ENCODE measurements at places on chromosomes 1 and 21. TPM values are rescaled to one million over a fixed set of nuclear protein-coding genes. Genes with fewer than 3 reads are reported as not detected.

LCE1C gene
- total RNA-seq = not detected

ZNF687 gene
- 28.7 TPM for total RNA-seq

MYCL gene
- total RNA-seq = 6.2 TPM

CFHR5 gene
- not detected for total RNA-seq

LCE3E gene
- total RNA-seq = not detected

RGS5 gene
- 6.6 TPM for total RNA-seq

- no peaks in the 10 kb centered on the region for H3K27me3 ChIP-seq
- no peaks in the 10 kb centered on the region for H3K4me1 ChIP-seq
- no peaks in the 10 kb centered on the region for H3K36me3 ChIP-seq
- no peak overlapping the region for H3K27ac ChIP-seq
Observed at GRCh38 chr21:18023157-18023556, 204.0 kb upstream of the C21orf91 start.

DNA sequence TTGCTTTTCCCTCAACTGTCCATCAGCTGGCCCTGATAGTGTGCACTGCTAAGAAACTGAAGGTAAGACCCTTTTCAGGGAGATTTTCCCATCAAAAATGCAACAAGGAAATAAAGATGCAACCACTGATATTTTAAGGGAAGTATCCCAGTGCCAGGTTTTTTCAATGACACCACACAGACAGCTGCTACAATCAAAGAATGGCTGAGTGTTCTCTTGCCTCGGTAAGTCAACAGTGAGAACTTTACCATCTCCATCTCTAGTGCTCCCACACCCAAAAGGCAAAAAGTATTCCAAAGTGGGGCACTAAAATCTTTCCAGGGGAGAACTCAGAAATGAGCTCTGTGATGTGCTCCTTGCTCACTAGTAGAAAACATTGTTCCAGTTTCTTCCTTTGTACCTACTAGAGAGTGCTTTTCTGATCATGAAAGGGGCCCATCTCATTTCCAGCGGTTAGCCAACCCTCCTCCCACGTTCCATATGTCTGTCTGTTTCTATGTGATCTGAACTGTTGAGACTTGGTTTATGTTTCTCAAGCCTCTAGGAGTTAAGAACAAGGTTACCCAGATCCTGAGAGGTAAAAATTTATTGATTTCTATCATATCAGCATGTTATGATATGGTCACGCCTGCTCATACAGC lies 67.6 kb upstream of the NEK2 start:
- H3K27me3 ChIP-seq = no peaks in the 10 kb centered on the region
- no peak for DNase-seq
- no peak overlapping the region for H3K27ac ChIP-seq
- H3K4me3 ChIP-seq = no peak overlapping the region

DNA sequence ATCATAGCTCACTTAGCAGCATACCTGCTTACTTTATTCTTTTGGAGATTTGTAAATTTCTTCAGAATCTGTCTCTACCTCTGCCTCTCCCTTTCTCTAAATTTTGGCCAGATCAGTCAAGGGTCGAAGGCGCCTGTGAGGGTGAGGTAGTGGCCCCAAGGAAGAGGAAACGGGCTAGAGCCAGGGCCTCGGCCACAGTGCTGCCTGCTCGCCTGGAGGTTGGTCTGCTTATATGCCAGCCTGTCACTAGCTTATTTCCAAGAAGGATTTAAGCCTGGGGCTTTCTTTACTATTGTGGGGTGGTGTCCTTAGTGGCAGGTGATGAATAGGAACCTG lies 19.6 kb downstream of the PEX14 start:
- H3K36me3 ChIP-seq = no peaks in the 10 kb centered on the region
- DNase-seq = no peak
- no peaks in the 10 kb centered on the region for H3K27me3 ChIP-seq
- no peak overlapping the region for H3K27ac ChIP-seq
- no peaks in the 10 kb centered on the region for H3K4me1 ChIP-seq

DNA sequence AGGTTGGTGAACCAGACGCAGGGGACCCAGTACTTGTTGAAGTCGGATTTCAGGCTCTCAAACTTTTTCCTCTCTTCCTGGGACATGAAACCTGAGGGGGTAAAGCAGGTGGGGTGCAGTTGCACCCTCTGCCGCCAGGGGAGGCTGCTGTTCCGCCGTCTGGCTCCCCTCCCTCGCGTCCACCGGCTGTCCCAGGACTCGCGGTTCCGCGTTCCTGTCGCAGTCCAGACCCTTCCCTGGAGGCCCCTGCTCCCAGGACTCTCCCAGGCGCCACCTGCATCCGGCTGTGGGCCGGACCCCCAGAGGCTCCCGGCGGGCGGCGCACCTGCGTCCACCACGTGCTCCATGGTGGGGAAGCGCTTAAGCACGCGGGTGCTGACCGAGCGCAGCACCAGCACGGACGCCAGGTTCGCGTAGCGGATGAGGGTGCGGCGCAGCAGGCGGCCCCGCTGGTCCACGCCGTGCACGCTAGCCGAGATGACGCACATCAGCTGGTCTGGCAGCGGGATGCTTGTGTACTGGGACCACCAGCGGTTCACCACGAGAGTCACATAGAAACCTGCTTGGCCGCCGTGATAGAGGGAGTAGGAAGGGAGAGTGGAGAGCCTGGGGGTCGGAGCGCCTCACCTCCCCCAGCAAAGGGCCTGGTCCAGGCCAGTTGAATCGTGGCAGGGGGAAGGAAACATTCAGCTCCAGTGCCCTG lies 1.7 kb downstream of the BEST4 start:
- H3K4me3 ChIP-seq = peak overlapping the region; percentile 16
- no peaks in the 10 kb centered on the region for H3K27me3 ChIP-seq
- peaks cover 4% of the 10 kb centered on the region for H3K36me3 ChIP-seq
- peak; percentile 84 for DNase-seq
- no peaks in the 10 kb centered on the region for H3K4me1 ChIP-seq

DNA sequence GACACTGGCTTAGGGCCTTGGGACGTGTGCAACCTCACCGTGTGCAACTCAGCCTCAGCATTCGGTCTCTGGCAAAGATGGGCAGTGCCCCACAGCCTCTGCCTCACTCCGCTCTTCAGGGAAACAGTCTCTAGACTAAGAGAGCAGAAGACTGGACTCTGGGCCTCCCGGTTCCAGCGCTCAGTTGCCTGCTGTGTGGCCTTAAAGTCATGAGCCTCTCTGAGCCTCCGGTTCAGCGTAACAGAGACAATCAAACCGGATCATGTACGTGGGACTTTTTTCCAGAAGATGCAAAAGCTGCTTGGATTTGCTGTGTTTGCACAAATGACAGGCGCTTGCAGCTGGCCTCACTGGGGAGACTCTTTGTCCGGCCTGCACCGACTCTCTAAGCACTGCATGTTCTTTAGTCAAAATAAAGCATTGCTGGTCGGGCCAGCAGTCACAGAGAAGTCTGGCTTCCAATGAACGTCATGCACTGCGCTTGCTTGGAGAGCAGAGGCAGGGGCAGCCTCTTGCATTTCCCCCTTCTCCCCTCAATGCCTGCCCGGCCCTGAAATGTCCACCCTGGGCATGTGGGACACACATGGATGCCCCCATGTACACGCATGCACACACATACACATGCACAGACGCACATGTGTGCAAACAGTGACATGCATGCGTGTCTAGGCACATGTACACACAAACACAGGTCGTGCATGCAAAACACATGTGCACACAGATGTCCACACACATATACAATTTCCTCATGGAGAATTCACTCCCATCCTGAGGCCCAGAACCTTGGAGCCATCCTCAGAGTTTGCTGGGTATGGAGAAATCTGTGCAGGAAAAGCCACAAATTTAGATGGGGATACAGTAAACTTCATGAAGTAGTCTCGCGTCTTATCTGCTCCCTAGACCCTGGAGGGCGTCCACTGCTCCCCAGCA lies 152.4 kb downstream of the PRDM16 start:
- no peaks in the 10 kb centered on the region for H3K4me1 ChIP-seq
- no peaks in the 10 kb centered on the region for H3K36me3 ChIP-seq
- DNase-seq = no peak
- H3K27me3 ChIP-seq = peaks cover 95% of the 10 kb centered on the region
- no peak overlapping the region for H3K27ac ChIP-seq
- H3K4me3 ChIP-seq = no peak overlapping the region

DNA sequence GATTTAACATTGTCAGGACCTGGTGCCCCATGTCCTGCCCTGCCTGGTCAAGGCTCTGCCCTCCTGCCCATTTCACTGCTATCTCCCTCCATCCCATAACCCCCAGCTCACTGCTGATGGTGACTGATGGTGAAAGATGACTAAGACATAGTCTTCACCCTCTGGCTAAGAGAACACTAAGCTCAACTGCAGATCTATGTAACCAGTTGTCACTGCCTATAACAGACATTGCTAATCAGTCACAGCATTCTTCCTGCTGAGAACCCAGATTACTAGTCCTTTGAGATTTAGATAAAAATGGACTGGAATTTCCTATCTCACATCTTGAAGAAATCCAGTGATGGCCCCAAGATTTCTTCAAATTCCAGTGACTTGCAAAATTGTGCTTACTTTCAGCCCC lies 8.0 kb upstream of the ZNF362 start:
- no peak overlapping the region for H3K4me3 ChIP-seq
- H3K36me3 ChIP-seq = no peaks in the 10 kb centered on the region
- H3K4me1 ChIP-seq = peaks cover 23% of the 10 kb centered on the region
- H3K27ac ChIP-seq = no peak overlapping the region

DNA sequence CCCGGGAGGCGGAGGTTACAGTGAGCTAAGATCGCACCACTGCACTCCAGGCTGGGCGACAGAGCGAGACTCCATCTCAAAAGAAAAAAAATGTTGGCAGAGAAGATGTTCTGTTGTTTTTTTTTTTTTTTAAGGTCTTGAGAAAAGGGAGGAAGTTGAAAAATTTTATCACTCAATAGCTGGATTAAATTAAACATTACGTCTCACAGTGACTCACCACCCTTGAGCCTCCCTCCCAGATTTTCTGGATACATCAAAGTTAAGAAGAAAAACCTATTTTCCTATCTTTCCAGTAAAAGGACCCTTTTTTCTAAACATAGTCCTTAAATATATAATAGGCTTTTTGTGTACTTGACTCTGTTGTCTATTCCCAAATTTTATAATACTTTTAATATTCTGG lies 35.5 kb downstream of the IFNAR1 start:
- H3K27me3 ChIP-seq = no peaks in the 10 kb centered on the region
- H3K4me1 ChIP-seq = 0 out of 2 replicates have a peak, but pooled peaks cover 6% of the 10 kb centered on the region
- H3K4me3 ChIP-seq = no peak overlapping the region
- no peaks in the 10 kb centered on the region for H3K36me3 ChIP-seq

DNA sequence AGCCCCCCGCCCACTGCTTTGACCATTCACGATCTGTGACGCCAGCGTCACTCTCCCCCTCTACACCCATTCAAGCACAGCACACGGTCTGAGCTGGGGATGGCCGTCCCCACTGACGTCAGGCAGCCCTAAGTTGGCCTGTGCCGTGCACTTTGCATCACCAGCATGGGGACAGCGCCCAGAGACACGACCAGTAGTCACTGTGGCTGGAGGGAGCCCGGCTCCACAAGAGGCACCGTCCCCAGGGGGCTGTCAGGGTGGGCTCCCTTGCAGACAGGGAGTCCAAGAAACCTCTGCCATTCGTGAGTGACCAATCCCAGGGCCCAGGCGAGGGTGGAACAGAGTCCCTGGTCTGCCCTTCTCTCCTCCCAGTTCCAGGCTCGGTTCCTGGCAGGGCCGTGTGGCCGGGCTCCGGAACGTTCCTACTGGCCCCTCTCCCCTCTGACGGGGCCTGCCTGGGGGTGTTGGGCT lies 2.3 kb downstream of the KRTAP10-8 start:
- no peak overlapping the region for H3K27ac ChIP-seq
- H3K36me3 ChIP-seq = no peaks in the 10 kb centered on the region
- H3K4me1 ChIP-seq = no peaks in the 10 kb centered on the region
- peaks cover 42% of the 10 kb centered on the region for H3K27me3 ChIP-seq

- H3K36me3 ChIP-seq = no peaks in the 10 kb centered on the region
- no peak overlapping the region for H3K4me3 ChIP-seq
- DNase-seq = no peak
Observed at GRCh38 chr1:89355056-89355455, 8.8 kb upstream of the GBP6 start.

- H3K27me3 ChIP-seq = no peaks in the 10 kb centered on the region
- H3K36me3 ChIP-seq = no peaks in the 10 kb centered on the region
- H3K4me1 ChIP-seq = no peaks in the 10 kb centered on the region
- H3K27ac ChIP-seq = no peak overlapping the region
- no peak for DNase-seq
Observed at GRCh38 chr1:248589334-248589733, 8.2 kb downstream of the OR2T10 start.

SLAMF8 gene
- not detected for total RNA-seq

DNA sequence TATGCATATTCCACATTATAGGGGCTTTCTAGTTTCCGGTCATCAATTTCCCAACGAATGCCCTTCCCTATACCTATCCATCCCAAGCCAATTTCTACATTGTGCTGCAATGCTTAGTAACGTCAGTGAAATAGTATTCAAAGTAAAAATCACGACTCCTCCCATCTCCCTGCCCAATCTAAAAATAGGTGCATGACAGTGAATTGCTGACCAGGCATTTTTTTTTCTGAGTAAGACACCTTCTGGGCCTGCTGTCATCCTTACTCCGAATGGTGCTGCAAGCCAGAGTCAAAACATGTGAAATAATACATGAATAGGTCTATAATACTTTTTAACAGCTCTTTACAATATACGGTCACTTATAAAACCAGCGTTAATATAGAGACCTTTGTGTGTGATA lies 120.2 kb downstream of the GREM2 start:
- H3K27ac ChIP-seq = no peak overlapping the region
- DNase-seq = no peak
- no peak overlapping the region for H3K4me3 ChIP-seq
- no peaks in the 10 kb centered on the region for H3K36me3 ChIP-seq
- H3K27me3 ChIP-seq = no peaks in the 10 kb centered on the region
- no peaks in the 10 kb centered on the region for H3K4me1 ChIP-seq

GRCh38 chr21:36741506-36741905 lies 42.6 kb downstream of the SIM2 start:
- no peaks in the 10 kb centered on the region for H3K36me3 ChIP-seq
- no peak overlapping the region for H3K4me3 ChIP-seq
- DNase-seq = no peak
- no peaks in the 10 kb centered on the region for H3K27me3 ChIP-seq
- no peaks in the 10 kb centered on the region for H3K4me1 ChIP-seq

DNA sequence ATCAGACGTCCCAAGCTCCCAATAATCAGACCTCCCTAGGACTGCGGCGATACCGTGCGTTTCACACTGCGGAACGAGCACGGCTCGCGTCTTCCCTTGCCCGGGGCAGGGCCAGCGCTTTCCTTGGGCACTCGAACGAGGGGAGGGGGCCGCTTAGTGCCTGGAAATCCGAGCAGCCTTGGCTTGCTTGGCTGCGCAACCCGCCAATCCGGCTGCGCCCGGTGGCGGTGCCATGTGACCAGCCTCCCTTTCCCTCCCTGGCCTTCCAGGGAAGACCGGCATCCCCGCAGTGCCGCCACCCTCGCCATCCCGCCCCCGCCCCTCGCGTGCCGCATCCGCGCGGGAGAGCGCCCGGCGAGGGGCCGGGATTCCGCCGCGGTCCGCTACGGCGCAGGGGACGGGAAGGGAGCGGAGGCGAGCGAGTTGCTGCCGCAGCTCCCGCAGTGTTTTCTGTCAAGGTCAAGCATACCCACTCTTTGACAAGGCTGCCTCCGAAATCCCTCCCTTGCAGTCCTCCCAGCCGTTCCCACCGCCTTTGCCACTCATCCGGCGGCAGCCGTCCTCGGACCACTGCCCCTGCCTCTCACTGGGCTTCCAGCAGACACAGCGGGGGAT lies 8.3 kb upstream of the RNF19B start:
- H3K36me3 ChIP-seq = no peaks in the 10 kb centered on the region
- H3K27me3 ChIP-seq = no peaks in the 10 kb centered on the region
- H3K27ac ChIP-seq = peak overlapping the region; percentile 58
- H3K4me3 ChIP-seq = peak overlapping the region; percentile 80
- H3K4me1 ChIP-seq = peaks cover 28% of the 10 kb centered on the region
